ENCODE measurements at places on chromosomes 3 and 15. TPM values are rescaled to one million over a fixed set of nuclear protein-coding genes. Genes with fewer than 3 reads are reported as not detected.

GRCh38 chr15:95266451-95267061 lies 1035.2 kb downstream of the MCTP2 start:
- DNase-seq, result no peak

DNA sequence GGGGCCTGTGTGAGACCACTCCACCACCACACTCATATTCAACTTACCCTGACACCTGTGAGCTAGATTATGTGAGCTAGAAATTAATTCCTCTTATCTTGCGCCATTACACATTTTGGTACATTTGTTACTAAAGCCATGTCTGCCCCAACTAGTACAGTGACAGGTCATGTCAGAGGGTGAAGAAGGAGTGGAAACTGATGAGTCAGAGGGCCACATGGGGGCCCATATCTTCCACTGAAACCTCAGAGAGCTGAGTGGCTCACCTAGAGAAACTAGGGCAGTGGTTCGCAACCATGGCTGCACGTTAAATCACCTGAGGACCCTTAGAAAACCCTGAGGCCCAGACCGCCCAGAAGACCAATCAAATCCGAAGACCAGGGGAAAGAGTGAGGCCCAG lies 15.7 kb upstream of the MEF2A start:
- no peak for DNase-seq

The MEIS2 gene
- not detected for total RNA-seq

GRCh38 chr15:73909651-73910050 lies 16.6 kb upstream of the LOXL1 start:
- DNase-seq, result no peak

The ZNF385D gene
- total RNA-seq, result 2.4 TPM
